ENCODE measurements at places on chromosomes 1 and 21. TPM values are rescaled to one million over a fixed set of nuclear protein-coding genes. Genes with fewer than 3 reads are reported as not detected.

GRCh38 chr1:51558375-51558924, 39.4 kb upstream of the EPS15 start:
- H3K4me3 ChIP-seq: no peak overlapping the region
- peak overlapping the region; percentile 64 for H3K27ac ChIP-seq
- peaks cover 22% of the 10 kb centered on the region for H3K4me1 ChIP-seq

- no peak for DNase-seq
- peak overlapping the region; percentile 52 for H3K27ac ChIP-seq
- peaks cover 4% of the 10 kb centered on the region for H3K36me3 ChIP-seq
- no peak overlapping the region for H3K4me3 ChIP-seq
- H3K4me1 ChIP-seq: peaks cover 25% of the 10 kb centered on the region
Measured at GRCh38 chr21:21183092-21183491, 184.9 kb downstream of the NCAM2 start.

- H3K27me3 ChIP-seq: no peaks in the 10 kb centered on the region
- no peaks in the 10 kb centered on the region for H3K4me1 ChIP-seq
- H3K27ac ChIP-seq: no peak overlapping the region
- H3K36me3 ChIP-seq: no peaks in the 10 kb centered on the region
Measured at GRCh38 chr1:232239998-232240397, 389.9 kb downstream of the SIPA1L2 start.

DNA sequence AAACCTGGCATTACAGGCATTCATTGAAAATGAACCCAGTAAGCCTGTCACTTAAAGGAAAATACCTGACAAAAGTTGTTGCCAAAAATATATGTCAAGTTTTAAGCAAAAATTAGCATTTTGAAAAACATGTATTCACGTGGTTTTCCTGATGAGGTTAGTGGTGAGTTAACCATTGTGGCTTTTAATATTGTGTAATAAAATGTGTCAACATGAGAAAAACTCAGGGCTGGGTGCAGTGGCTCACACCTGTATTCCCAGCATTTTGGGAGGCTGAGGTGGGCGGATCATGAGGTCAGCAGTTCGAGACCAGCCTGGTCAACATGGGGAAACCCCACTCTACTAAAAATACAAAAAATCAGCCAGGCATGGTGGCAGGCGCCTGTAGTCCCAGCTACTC, 731.4 kb downstream of the KCNT2 start:
- no peak overlapping the region for H3K27ac ChIP-seq
- no peaks in the 10 kb centered on the region for H3K4me1 ChIP-seq
- H3K36me3 ChIP-seq: peaks cover 2% of the 10 kb centered on the region
- H3K4me3 ChIP-seq: no peak overlapping the region

Gene KRTAP19-1
- not detected for total RNA-seq

Gene CD2
- not detected for total RNA-seq

Gene PERM1
- 0.13 TPM for total RNA-seq

Gene SPRR1B
- total RNA-seq: not detected

Gene OR14K1
- total RNA-seq: not detected

DNA sequence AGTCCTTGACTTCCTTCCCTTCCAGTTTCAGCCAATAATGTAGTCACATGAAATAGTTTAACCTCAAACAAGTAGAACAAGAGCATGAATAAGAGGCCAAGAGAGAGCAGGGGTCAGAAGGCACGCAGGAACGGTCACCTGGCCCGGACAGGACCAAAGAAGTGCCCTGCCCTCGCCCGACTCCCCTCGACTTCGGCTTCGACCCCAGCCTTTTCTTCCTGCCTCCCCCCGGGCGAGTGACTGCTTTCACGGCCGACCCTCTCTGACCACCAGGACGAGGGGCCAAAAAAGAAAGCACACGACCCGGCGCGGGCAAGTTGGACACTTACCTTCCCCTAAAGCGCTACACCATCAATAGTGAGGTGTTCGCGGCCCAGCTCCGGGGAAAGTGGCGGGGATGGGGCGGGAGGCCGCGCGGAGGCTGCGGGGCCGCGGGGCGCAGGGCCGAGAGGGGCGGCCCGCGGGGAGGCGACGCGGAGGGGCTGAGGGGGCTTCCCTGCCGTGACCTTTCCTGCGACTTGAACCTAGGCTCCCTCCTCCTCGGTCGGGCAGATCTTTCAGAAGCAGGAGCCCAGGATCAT, 519 bp downstream of the RERE start:
- peaks cover 49% of the 10 kb centered on the region for H3K4me1 ChIP-seq
- no peaks in the 10 kb centered on the region for H3K36me3 ChIP-seq
- H3K4me3 ChIP-seq: peak overlapping the region; percentile 80
- DNase-seq: peak; percentile 80

DNA sequence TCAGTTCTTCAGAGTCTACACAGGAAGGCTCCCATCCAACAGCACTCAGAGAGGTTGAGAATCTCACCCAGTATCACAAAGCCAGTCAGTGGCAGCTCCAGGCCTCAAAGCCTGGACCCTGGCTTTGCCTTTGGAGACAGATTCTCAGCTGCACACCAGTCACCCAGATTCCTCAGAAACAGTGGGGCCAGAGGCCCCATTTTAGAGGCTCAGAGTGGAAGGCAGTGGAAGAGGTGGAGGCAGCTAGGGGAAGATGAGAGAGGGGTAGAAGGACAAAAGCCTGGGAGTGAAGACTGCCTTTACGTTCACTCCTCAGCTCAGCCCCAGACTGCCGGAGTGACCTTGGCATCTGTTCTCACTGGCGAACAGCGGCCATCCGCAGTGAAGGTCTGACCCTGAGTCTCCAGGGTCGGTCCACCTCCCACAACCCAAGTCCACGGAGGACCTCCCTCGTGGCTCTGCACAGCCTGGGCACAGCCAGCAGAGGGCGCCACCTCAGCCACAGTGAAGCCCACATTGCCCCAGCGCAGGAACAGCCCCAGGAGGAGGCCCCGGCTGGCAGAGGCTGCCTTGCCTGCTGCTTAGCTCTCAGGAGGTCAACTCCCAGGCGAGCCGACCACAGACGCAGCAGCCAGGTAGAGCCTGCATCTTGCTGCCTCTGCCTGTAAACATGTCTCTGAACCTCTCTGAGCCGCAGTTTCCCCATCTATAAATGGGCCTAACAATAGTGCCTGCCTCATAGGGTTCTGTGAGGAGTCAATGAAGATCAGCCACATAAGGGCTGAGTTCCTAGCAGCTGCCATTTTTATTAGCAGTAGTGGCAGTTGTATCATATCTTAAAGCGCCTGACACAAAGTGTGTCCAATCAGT, 5.9 kb upstream of the FNDC5 start:
- no peak overlapping the region for H3K4me3 ChIP-seq
- no peak overlapping the region for H3K27ac ChIP-seq
- H3K36me3 ChIP-seq: no peaks in the 10 kb centered on the region
- no peak for DNase-seq
- H3K4me1 ChIP-seq: peaks cover 24% of the 10 kb centered on the region

- H3K27me3 ChIP-seq: peaks cover 30% of the 10 kb centered on the region
- H3K4me3 ChIP-seq: no peak overlapping the region
- H3K4me1 ChIP-seq: no peaks in the 10 kb centered on the region
- no peaks in the 10 kb centered on the region for H3K36me3 ChIP-seq
- no peak overlapping the region for H3K27ac ChIP-seq
Measured at GRCh38 chr1:14756589-14757285, 158.3 kb downstream of the KAZN start.

Gene MPL
- total RNA-seq: not detected

Gene SZRD1
- 141 TPM for total RNA-seq

Gene FAM167B
- 2.8 TPM for total RNA-seq

Gene CENPF
- 26.5 TPM for total RNA-seq

DNA sequence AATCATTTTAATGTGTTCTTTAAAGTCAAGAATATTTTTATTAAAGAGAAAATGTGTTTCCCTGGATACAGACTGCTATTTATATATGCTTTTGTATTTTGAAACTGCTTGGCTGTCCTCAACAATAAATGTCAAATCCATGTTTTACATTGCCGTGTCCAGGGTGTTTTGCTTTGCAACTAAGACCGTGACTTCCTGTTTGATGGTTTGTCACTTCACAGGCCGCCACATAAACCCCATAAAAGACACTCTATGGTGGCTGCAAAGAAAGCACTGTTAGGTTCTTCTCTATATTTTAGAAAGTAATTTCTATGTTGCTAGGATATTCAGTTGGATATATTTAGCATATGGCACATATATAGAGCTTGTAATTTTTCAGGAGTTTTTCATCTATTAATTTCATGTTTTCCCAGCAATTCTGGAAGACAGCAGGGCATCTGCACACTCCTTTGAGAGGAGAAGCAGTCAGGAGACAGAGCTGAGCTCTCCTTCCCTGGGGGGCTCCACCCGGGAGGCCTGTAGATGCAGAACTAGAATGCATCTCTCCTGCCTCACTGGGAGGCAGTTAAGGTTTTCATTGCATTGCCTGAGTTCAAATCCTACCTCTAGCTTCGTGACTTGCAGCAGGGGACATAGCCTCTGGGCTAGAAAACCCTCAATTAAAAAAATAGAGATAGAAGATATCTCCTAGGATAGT, 33.1 kb downstream of the PRDM2 start:
- H3K4me3 ChIP-seq: peak overlapping the region; percentile 23

Gene C1orf115
- 5.9 TPM for total RNA-seq

DNA sequence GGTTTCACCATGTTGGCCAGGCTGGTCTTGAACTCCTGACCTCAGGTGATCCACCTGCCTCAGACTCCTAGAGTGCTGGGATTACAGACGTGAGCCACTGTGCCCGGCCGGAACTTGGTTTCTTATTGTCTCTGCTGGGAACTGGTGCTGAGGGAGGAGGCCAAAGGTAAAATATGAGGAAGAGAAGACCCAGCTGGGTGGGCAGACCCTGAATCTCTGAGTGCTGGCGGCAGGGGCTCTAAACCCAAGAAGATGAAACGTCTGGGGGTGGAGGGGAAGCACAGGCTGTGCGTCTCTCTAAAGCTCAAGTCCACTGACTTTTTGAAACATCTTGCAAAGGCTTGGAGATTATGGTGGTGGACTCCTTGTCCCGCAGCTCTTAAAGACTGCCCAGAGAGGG, 82.0 kb upstream of the TLR5 start:
- DNase-seq: peak; percentile 32
- H3K4me3 ChIP-seq: no peak overlapping the region
- H3K4me1 ChIP-seq: no peaks in the 10 kb centered on the region
- no peaks in the 10 kb centered on the region for H3K36me3 ChIP-seq
- no peak overlapping the region for H3K27ac ChIP-seq

- peaks cover 60% of the 10 kb centered on the region for H3K27me3 ChIP-seq
Measured at GRCh38 chr21:36661511-36662309, 37.2 kb upstream of the SIM2 start.

Gene ITLN1
- total RNA-seq: not detected

Gene HSPG2
- 230 TPM for total RNA-seq

Gene SLC25A34
- total RNA-seq: 1.3 TPM

Gene TMPRSS15
- 1.3 TPM for total RNA-seq

DNA sequence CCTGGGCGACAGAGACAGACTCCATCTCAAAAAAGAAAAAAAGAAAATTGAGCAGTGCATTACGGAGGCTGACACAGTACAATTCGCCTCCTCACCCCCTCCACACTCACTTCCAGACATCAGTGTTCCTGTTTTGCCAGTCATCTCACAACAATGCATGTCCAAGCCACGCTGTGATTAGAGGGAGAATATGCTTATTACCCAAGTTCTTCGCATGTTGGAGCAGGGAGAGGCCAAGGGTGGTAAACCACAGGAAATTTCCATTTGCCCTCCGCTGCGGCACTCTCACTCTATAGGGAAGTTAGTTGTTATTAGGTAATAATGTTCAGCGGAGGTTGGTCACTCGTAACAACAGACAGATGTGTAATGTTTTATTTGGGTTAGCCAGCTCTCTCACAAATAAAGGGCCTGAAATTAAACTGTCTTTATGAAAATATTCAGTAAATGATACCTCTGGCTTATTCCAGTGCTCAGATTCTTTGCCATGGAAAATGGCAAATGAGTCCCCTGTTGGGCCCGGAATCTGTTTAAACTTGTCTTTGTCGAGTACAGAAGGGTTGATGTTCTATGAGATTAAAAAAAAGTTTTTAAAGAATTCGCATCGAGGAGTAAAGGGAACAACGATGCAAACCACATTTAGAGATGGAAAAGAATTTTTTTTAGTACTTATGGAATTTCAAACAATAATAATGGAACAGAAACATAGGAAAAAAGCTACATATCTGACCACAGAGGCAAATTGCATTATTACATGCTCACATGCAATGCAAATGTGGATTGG, 33.1 kb downstream of the KCNJ15 start:
- peak overlapping the region; percentile 95 for H3K27ac ChIP-seq
- peak; percentile 90 for DNase-seq
- H3K4me1 ChIP-seq: peaks cover 87% of the 10 kb centered on the region
- peaks cover 1% of the 10 kb centered on the region for H3K36me3 ChIP-seq
- no peaks in the 10 kb centered on the region for H3K27me3 ChIP-seq

GRCh38 chr1:54220004-54220811, 20.2 kb downstream of the MRPL37 start:
- H3K4me3 ChIP-seq: no peak overlapping the region
- H3K36me3 ChIP-seq: peaks cover 32% of the 10 kb centered on the region
- no peaks in the 10 kb centered on the region for H3K27me3 ChIP-seq

Gene ANXA9
- not detected for total RNA-seq

- DNase-seq: no peak
- H3K27me3 ChIP-seq: no peaks in the 10 kb centered on the region
- H3K4me1 ChIP-seq: peaks cover 11% of the 10 kb centered on the region
- H3K27ac ChIP-seq: no peak overlapping the region
- no peaks in the 10 kb centered on the region for H3K36me3 ChIP-seq
Measured at GRCh38 chr1:184563308-184563707, 176.5 kb downstream of the C1orf21 start.

DNA sequence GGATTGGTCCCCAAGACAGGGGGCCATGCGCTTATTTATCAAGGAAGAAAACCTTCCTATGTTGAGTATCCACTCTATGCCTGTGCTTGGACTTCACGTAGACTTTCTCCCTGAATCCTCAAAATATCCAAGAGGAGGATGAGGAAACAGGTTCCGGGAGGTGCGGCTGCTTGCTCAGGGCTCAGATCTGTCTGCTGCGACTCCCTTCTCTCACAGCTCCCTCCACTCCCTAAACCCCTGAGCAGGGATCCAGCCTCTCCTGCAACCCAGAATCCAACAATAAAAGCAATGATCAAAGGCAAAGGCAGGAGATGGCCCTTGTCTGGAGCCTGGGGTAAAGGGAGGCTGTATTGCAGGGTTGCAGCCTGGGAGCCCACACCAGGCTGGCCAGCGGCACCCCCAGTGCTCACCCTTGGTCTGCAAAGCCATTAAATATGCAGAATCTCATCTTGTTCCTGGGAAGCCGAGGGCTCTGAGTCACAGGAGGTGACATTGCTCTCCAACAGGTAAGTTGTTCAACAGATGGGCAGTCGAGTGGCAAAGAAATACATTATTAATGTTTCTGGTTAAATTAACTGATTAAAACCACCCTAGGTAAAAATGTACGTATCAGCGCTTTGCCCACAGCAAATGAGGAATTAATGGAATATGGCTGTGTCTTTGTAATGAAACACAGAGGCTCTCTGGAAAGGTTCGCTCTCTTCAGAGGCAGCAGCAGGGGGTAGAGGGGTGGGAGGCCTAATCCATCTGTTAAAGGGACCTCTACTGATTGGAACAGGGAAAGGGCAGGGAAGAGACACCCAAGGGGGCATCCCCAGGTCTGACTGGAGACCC, 111.5 kb downstream of the GRIK3 start:
- H3K4me1 ChIP-seq: no peaks in the 10 kb centered on the region
- H3K27me3 ChIP-seq: no peaks in the 10 kb centered on the region
- H3K4me3 ChIP-seq: no peak overlapping the region
- no peak overlapping the region for H3K27ac ChIP-seq
- H3K36me3 ChIP-seq: no peaks in the 10 kb centered on the region
- peak; percentile 42 for DNase-seq
